ENCODE measurements at places on chromosomes 1 and 21.

- no peak for DNase-seq
Measured at GRCh38 chr1:219573960-219574359, 38.9 kb downstream of the ZC3H11B start.

DNA sequence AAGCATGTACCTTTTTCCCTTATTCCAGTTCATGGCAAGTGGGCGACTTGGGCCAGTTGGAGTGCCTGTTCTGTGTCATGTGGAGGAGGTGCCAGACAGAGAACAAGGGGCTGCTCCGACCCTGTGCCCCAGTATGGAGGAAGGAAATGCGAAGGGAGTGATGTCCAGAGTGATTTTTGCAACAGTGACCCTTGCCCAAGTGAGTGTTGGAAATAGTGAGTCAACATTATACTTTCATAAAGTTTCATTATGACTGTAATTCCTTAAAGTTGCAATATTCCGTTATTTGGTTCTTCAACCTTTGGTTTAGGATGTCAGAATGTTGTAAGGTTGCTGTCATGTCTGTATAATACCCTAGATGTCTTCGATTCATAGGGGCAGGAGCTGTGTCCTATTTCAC lies 230.5 kb downstream of the TPR start:
- DNase-seq = no peak

DNA sequence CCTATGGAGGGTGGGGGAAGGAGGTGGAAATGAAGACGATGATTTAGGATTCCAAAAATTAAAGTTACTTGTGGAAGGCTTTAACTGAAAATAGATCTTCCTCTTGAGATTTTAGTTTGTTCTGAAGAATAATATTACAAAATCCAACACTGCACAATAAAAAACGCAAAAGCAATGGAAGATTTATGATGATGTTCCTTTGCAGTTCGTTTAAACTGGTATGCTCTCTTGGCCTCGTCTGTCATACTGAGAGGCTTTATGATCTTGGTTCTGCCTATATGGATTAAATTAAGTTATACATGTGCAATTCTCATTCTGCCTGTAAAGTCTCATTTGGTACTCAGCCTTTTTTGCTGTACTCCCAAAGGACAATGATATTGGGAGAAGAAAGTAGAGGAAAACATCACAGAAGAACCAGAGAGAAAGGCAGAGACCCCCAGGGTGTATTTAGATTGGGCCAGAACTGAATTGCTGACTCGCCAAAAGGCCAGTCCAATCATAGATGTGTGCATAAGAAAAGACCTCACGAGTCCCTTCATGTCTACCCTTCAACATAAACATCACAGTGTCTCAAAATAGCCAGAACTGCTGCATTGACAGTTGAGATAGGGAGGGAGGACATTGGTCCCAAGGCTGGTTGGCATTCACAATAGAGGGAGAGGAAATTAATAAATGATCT lies 188.6 kb downstream of the GREM2 start:
- no peak for DNase-seq

DNA sequence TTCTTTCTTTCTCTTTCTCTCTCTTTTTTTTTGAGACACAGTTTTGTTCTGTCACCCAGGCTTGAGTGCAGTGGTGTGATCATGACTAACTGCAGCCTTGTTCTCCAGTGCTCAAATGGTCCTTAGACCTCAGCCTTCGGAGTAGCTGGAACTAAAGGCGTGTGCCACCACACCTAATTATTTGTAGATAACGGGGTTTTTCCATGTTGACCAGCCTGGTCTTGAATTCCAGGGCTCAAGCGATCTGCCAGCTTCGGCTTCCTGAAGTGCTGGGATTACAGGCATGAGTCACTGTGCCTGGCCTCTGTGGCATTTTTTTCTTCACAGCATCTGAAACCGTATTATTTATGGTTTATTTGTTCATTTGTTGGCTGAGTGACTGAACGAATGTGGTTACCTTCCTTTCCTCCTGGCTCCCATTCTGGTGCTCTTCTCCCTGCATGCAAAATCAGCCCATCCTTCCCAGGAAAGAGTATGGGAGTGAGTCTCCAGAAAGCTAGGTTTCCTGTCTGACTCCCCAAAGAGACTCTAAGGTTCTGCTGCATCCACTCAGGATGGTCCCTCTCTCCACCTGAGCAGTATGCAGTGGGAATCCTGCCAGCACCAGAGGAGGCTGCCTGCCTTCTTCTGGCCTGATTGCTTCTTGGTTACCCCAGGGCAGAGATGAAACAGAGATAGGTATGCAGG lies 155.0 kb upstream of the BEND5 start:
- DNase-seq = no peak

DNA sequence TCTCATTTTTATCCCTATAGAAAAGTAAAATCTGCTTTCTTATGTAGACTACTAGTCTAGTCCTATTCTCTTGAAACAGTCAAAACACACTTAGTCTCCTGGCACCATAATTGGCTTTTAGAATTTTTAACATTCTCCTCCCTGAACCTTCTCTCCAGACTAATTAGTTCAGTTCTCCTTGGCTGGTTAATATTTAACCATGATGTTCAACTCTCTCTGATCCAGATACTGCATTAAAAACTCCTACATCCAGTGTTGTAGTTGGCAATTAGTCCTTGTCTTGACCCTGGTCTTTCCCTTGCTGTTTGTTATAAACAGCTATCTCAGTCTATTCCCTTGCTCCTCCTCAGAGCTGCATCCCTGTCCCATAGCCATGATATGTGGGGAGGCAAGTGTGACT lies 422.9 kb upstream of the BEND5 start:
- DNase-seq = no peak

All from OCI-LY7 (cell line).